ENCODE measurements at places on chromosomes 12 and 14. TPM values are rescaled to one million over a fixed set of nuclear protein-coding genes. Genes with fewer than 3 reads are reported as not detected.

TNS2 gene
- 8.8 TPM for total RNA-seq

LTB4R2 gene
- total RNA-seq = 3.1 TPM

CISTR gene
- not detected for total RNA-seq

DNA sequence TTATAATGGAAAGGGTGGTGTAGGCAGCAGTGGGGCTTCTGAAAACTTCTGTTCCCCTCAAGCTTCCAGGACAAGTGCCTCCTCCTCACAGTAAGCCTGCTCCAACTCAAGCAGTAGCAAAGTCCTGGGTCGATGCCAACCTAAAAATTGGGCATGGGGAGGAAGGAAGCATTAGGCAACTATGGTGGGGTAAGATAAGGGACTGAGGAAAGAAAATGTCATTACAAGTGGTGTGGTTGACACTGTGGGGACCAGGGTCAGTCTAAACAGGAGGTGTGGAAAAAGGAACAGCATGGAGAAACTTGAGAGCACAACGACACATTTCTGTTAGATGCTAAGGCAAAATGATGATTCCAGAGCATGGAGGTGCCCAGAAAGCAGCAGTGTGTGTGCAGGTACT lies 34.9 kb downstream of the WIF1 start:
- no peak for DNase-seq

DNA sequence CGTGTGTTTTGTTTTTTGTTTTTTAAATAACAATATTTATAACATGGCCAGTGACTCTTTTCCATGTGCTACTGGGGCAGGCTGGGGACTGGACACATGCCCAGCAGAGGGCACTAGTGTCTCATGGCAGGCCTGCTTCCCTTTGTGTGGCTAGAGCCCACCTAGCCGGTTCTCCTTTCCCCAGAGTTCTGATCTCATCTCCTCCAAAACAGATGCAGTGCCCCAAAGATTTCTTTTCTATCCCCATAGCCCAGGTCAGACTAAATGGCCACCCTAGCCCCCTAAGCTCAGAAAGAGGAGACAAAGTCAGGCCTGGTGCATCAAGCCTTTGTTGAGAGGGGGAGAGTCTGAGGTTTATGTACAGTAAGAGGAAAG lies 21.2 kb downstream of the PRPF40B start:
- peak; percentile 71 for DNase-seq

DNA sequence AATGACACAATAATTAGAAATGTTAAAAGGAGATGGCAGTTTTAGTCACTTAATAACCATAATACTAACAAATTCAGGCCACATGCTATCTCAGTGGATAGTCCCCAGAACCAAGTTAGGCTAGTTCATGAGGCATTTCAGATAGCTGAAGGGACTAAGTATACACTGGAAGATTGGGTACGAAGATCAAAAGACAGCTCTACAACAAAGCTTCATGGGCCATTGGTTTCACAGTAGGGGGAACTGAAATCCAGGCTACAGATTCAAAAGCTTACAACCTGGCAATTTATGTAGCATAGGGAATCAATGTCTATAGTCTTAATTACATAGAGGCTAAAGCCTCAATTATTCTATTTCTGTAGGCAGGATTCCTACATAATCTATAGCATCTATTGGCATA lies 343.0 kb downstream of the RGS6 start:
- no peak for DNase-seq

DNA sequence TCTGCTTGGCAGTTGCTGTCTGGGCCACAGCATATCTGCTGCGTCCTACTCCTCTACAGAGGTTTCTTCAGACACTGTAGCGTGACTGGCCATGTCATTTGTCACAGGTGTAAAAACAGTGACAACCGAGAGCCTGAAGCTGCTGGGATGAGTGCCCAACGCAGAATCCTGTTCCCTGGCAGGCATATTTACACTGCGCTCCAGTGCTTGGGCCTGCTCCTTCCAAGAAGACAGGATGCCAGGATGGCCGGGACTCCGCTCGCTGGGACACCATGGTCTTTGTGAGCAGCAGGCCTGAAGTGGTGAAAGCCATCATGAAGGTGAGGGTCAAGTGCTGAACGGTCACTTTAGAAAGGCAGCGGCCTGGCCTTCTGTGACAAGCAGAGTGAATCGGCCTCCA lies 171.4 kb downstream of the EMP1 start:
- DNase-seq = no peak

- no peak for DNase-seq
These were observed 93.3 kb downstream of the DUSP16 start for GRCh38 chr12:12469386-12469785.

- DNase-seq = no peak
These were observed 58.3 kb downstream of the CAND1 start for GRCh38 chr12:67327466-67327865.

DNA sequence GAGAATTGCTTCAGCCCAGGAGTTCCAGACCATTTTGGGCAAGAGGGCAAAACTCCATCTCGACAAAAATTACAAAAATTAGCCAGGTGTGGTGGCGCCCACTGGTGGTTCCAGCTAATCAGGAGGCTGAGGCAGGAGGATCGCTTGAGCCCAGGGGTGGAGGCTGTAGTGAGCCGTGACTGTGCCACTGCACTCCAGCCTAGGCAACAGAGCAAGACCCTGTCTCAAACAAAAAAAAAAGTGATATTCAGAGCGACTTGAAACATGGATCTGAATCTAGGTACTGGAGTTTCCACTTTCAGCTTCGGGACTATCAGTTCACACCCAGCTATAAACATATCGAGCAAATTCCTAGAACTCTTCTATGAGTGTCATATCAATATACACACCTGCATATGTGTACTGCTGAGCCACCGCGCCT lies 16.3 kb upstream of the RNF34 start:
- DNase-seq = no peak

GRCh38 chr14:68522510-68523325 lies 270.1 kb downstream of the ZFP36L1 start:
- DNase-seq = no peak

- no peak for DNase-seq
These were observed 244.1 kb downstream of the BTG1 start for GRCh38 chr12:91901381-91902074.

- no peak for DNase-seq
These were observed 28.6 kb upstream of the RAB35 start for GRCh38 chr12:120145164-120145563.
